ENCODE measurements at places on chromosomes 4 and X.

DNA sequence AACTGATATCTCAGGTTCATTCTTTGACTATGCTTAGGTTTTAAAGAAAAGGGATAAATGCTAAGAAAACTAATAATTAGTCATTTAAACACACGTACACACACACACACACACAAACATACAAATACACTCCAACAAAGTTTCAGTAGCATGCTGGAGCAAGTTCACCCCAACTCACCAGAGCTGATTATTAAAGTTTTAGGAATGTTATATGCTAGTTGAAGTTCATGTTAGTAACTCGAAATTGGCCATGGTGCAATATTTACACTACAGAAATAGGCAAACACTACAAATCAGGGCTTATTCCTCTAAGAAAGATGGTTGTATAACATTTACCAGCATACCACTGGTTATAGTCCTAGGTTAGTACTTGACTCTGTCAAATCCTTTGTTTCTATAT is 384.0 kb upstream of the DIPK2B start:
- no peak for DNase-seq

DNA sequence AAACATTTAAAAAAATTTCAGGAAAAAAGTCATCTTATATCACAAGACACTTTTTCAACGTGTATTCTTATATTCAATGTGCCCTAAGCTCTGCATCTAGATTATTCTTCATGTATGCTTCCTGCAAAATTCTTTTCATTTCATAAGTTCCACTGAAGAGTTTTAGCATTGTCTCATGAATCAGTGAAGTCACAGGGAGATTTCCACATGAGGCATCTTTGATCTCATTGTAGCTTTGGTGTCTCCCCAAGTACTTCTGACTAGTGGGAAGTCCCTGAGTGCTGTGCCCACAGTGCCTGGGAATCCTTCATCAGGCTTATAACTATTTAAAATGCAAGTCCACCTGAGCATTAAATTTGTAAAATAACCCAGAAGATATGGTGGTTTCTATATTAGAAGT is 123.8 kb downstream of the MAD2L1 start:
- no peak for DNase-seq

- no peak for DNase-seq
Observed at GRCh38 chrX:65726715-65727114, 59.3 kb downstream of the MSN start.

GRCh38 chrX:21728276-21728968 is 29.5 kb downstream of the SMPX start:
- DNase-seq, result no peak

GRCh38 chr4:65789805-65790204 is 119.5 kb upstream of the EPHA5 start:
- no peak for DNase-seq

- no peak for DNase-seq
Observed at GRCh38 chr4:75718529-75718928, 5.8 kb upstream of the USO1 start.

Data from stimulated activated CD8-positive, alpha-beta memory T cell treated with anti-CD3 and anti-CD28 coated beads, Interleukin-7, amount 100 ng/mL, for 1 hour (primary cell).